Lower lobe of right lung (tissue), 2 donors: ENCODE measurements at places on chromosomes 11 and 22. TPM values are rescaled to one million over a fixed set of nuclear protein-coding genes. Genes with fewer than 3 reads are reported as not detected.

Gene INPP5J
- total RNA-seq: 4.6 TPM

Gene RPL27A
- total RNA-seq: 920 TPM

DNA sequence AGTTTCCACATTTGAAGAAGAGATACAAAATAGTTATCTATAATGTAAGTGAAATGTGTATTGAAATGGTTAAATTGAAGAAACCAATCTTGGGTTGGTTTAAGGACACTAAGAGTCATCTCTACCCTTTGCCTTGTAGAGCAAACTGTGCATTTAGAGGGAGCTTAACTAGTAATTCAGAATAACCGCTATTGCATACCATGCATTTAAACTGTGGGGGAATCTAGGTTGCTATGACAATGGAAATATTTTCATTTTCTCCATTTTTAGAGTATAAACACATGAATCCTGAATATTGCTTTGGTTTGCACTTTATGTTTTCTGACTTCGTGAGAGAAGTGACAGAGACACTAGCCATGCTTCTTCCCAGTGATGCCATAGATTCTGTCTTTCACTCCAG is 39.7 kb downstream of the FAT3 start:
- no peak for DNase-seq

Gene MB
- 0.86 TPM for total RNA-seq

DNA sequence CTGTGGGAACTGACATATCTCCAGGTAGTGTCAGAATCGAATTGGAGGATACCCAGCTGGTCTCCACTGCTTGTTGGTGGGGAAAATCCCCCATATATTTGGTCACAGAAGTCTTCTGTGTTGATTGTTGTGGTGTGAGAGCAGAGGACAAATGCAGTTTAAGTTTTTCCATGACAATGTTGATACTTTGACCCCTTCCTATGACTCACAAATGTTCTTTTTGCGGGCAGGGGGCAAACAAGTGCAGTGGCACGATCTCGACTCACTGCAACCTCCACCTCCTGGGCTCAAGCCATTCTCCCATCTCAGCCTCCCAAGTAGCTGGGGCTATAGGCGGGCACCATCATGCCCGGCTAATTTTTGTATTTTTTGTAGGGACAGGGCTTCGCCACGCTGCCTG is 7.4 kb upstream of the PATL1 start:
- DNase-seq: no peak

Gene LRRC32
- 121 TPM for total RNA-seq
